GM04503 (cell line): ENCODE measurements at places on chromosomes 13 and 19.

DNA sequence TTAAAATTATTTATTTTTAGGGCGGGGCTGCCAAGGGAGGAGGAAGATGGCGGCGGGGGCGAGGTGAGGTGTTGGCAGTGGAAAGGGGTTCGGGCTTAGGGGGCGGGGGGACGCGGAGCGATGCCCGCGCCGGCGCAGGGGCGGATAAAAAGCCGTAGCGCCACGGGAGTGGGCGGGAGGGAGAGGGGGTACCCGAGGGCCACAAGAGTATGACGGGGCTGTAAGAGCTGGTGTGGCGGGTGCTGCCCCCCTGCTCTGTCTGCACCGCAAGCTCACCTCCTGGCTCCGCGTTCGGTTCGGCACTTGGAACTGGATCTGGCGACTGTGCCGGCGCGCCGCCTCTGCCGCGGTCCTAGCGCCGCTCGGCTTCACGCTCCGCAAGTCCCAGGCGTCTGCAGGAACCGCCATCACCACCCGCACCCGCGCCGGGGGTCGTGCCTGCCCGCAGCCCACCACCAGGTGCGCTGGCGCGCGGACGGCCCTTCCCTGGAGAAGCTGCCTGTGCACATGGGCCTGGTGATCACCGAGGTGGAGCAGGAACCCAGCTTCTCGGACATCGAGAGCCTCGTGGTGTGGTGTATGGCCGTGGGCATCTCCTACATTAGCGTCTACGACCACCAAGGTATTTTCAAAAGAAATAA, 265.2 kb upstream of the SGCG start:
- DNase-seq: no peak

- no peak for DNase-seq
These were observed 72.7 kb downstream of the DNAJC15 start for GRCh38 chr13:43095771-43096719.

GRCh38 chr13:101916108-101916774, 463.8 kb downstream of the ITGBL1 start:
- DNase-seq: no peak

DNA sequence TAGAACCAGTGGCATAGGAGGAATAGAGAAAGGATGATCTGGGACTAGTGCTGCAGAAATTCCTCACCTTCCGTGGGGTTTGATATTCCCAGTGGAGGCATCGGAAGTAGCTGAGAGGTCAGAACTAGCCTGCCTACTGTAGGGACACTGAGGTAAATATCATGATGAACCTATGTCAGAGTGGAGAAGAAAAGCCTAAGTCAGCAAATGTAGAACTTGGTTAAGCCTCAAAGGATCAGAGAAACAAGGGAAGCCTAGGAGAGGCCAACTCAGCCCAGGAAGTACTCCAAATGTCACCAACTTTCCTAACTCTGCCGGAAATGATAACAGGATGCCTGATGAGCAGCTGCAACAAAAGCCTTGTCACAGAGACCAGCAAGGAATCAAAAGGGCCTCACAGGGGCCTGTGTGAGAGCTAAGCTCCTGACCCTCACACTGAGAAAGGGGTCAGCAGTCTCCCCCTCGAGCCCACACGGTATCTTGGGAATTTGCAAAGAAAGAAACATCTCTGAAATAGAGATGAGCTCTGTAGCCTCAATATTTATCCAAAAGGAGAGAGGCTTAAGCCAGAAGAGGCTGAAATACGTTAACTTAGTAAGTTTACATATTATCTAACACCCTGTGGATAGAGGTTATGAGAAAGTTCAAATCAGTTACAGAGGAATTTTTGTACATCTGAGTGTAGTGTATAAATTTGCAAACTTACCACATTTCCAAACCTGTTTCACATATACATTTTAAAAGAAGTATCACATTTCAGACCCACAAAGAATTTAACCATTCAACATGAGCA, 1064.3 kb downstream of the DIAPH3 start:
- no peak for DNase-seq

GRCh38 chr13:46630431-46631178, 77.6 kb downstream of the LRCH1 start:
- no peak for DNase-seq

DNA sequence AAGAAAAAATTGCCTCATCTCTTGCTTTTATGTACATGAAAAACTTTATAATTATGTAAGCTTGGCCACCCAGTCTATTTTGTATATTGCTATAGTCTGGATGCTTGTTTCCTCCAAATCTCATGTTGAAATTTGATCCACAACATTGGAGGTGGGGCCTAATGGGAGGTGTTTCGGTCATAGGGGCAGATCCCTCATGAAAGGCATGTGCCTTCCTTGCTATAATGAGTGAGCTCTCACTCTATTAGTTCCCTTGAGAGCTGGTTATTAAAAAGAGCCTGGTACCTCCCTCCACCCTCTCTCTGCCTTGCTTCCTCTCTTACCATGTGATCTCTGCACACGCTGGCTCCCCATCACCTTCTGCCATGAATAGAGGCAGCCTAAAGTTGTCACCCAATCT, 1005.1 kb downstream of the PCDH9 start:
- no peak for DNase-seq

DNA sequence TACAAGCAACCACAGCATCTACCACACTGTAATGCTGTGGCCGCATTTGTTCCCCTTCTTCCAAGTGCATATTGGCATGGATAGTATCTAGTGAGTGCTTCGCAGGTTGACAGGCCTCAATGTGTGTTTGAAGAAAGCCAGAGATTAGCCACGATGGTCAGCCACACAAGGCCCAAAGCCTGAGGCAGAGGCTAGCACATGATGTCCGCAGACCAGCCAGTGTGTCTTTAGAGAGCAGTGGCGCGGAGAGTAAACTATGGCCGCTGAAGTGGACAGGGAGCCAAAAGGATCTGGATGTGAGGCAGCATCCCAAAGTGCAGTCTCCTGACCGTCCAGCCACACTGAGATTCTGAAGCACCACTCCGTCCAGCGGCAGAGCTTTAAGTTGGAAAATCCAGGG, 36.0 kb downstream of the BRD4 start:
- DNase-seq: no peak

DNA sequence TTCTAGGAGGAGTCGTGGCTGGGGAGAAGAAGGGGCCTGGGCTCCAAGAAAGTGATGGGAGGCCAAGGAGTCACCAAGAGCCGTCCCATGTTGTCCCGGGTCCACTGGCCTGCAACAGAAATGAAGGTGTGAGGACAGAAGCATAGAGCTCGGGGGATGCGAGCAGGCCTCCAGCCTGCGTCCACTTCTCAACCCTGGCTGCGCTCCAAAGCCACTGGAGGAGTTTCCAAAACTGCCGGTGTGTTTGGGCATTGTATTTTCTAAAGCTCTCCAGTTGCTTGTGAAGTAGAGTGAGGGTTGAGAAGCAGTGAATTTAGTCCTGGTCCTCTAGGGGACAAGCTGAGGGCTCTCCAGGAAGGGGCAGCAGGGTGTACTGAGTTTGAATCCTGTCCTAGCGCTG, 13.0 kb downstream of the FFAR2 start:
- no peak for DNase-seq

DNA sequence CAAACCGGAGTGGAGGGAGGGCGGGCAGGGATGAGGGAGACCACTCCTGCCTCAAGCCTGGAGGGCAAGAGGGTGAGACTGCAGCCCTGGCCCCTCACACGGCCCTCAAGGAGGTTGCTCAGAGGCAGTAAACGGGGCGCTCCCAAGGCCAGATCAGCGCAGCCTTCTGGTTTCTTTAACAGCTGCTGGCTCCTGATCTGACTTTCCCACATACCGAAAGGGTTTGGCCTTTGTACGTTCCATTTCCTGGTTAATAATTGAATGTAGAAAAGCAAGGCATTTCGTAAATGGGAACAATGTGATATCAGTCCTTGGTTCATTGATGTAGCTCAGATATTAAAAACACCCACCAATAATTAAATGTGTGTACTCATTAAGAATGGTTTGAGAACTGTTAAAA, 71.5 kb downstream of the GGACT start:
- DNase-seq: no peak

GRCh38 chr13:25447396-25447795, 75.6 kb downstream of the ATP8A2 start:
- DNase-seq: no peak

DNA sequence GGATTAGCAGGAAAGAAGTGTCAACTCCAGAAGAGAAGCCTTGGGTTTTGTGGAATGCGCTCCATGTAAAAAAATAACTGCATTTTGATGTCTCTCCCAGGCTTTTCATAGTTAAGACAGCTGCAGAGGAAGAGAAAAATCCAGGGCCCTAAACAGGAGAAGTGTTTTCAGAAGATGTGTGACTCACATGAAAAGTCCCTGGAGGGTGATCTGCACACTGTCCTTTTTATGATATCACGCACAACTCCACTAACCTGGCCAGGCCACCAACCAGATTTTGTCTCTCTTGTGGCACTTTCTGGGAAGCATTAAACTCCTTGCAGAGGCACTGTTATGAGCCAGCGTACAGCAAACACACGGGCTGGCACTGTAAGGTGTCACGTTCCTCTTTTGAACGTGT, 267.3 kb downstream of the FGF9 start:
- no peak for DNase-seq

- no peak for DNase-seq
These were observed 485.5 kb downstream of the DIAPH3 start for GRCh38 chr13:59677966-59678814.

DNA sequence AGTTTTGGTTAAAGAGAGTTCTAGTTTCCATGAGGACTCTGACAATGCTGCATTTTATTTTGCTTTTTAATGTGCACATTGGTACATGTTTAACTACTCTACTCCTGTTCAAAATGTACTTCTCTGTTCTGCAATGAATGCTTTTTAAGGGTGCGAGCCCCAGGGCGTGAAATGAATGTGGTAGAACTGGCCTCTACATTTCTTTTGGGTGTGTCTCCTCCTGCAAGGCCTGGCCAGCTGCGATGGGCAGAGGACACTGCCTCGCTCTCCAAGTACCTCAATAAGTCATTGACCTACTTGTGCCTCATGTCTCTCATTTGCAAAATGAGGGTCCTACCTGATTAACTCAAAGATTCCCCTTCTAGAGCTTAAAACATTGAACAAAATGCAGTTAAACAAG, 6.7 kb downstream of the RGS9BP start:
- DNase-seq: no peak

GRCh38 chr13:27403727-27404385, 20.6 kb upstream of the GTF3A start:
- no peak for DNase-seq

GRCh38 chr13:100273552-100273951, 184.7 kb downstream of the PCCA start:
- no peak for DNase-seq

GRCh38 chr19:14048443-14049153, 13.3 kb downstream of the PALM3 start:
- no peak for DNase-seq

DNA sequence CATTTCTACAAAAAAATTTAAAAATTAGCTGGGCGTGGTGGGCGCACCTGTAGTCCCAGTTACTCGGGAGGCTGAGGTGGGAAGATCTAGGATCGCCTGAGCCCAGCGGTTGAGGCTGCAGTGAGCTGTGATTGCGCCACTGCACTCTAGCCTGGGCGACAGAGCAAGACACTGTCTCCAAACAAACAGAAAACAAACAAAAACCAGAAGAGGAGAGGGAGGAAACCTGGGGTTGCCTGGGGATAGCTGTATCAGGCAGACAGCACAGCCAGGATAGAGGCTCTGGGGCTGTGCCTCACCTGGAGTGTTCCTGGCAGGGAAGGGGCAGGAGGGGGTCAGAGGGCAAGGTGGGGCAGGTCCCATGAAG, 2.6 kb upstream of the POLR2E start:
- DNase-seq: no peak

DNA sequence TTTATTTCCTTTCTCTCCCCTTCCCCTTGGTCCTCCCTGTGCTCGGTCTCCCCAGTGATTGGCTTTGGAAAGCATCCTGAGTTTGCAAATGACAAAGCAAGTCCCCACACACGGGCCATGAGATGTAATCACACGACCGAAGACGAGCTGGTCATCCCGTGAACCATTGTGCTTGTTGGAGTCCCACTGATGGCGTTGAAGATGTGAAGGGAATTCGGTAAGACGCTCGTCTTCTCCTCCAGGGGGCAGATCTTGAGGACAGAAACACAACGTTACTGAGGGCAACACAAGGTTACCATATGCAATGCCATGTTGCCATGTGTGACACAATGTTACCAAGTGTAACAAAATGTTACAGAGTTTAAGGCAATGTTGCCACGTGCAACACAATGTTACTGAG, 42.0 kb upstream of the SLC15A1 start:
- no peak for DNase-seq

GRCh38 chr19:8361921-8362793, 1.8 kb upstream of the ANGPTL4 start:
- peak; percentile 90 for DNase-seq

- no peak for DNase-seq
These were observed 25.7 kb upstream of the LMO7 start for GRCh38 chr13:75610466-75610865.

- DNase-seq: no peak
These were observed 13.3 kb upstream of the ISYNA1 start for GRCh38 chr19:18450931-18451836.

DNA sequence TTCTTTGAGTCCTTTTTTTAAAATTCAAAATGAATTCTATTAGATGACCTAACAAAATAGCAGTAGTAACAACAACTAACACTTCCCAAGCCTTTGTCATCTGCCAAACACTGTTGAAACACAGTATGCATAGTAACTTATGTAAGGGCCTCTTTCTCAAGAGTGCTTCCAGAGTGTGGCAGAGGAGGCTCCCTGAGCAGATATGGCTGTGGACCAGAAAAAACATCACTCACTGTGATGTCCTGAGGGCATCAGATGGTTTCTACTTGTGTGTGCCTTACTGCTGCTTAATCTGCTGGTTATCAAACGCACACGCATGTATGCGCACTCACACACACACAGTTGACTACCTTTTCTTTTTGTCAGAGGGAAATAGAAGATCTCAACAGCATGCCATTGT, 110.8 kb downstream of the DLEU7 start:
- DNase-seq: peak; percentile 82

GRCh38 chr19:15252398-15253018, 20.3 kb upstream of the EPHX3 start:
- DNase-seq: peak; percentile 49

GRCh38 chr19:12866416-12867119, 14.7 kb downstream of the DNASE2 start:
- no peak for DNase-seq

- no peak for DNase-seq
These were observed 239.4 kb downstream of the COL4A1 start for GRCh38 chr13:110067355-110068175.

DNA sequence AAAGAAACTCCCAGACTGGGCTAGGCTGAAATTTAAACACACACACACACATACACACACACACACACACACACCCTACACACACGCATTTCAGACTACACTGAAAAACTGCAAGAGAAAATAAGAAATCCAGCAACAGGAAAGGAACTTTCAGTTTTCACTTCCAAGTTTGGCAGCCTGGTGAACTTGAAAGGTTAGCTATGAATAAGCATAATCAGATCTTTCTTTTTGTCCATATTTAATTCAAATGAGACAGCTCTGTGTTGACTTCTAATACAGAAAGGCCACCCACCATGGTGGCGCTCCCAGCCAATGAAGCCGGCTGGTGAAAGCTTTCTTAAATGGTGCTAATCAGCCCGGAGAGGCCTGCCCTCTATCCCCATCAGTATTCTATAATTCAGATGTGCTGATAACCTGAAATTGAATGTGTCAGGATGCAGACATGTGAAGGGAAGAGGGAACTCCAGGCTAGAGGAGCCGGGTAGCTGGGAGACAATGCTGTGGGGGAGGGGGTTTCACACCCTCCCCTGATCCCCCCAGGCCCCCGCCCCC, 108.3 kb upstream of the ZNF536 start:
- no peak for DNase-seq

GRCh38 chr19:39046037-39046821, 13.9 kb upstream of the FBXO27 start:
- DNase-seq: no peak
